ENCODE measurements at places on chromosomes 4 and X. TPM values are rescaled to one million over a fixed set of nuclear protein-coding genes. Genes with fewer than 3 reads are reported as not detected.

Gene MAML3
- 0.44 TPM for total RNA-seq

Gene MGARP
- total RNA-seq, result not detected

Gene INTS6L
- total RNA-seq, result 19.4 TPM

Gene NLRP2B
- not detected for total RNA-seq

Gene PNMA3
- 1.1 TPM for total RNA-seq

DNA sequence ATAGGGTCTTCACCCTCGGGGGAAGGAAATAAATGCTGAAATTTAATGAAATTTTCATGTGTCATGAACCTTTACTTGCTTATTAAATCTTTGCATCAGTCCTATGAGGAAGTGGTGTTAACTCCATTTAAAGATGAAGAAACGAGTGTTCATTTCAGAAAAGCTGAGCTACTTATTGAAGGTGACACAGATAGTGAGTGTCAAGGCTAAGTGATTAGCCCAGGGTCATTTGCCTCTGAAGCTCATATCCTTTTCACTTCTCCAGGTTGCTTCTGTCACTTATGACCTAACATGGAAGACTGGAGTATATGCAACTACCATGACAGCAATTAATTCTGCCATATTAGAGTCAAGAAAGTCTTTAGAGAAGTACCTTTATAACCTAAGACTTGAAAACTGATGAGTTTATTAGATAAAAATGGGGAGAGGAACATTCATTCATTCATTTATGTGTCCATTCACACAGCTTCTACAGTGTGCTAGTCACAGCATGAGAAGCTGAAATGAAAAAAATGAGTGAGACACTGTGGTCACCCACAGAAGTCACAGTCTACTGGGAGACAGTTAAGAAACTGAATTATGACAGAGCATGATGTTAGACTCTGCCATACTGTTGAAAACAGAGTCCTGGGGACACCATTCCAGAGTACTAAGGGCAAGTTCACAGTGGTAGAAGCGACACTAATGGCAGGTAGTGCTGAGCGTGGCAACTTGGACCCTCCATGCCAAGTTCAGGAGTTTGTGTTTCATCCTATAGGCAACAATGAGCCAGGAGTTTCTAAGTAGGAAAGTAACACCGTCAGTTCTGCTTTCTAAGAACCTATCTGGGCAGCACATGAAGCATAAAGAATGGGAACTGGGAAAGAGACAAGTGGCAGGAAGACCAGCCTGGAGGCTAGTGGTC is 21.3 kb downstream of the ALPK1 start:
- DNase-seq, result no peak
- H3K27me3 ChIP-seq, result no peaks in the 10 kb centered on the region
- H3K36me3 ChIP-seq, result no peaks in the 10 kb centered on the region
- H3K4me1 ChIP-seq, result peaks cover 4% of the 10 kb centered on the region
- H3K4me3 ChIP-seq, result no peak overlapping the region

DNA sequence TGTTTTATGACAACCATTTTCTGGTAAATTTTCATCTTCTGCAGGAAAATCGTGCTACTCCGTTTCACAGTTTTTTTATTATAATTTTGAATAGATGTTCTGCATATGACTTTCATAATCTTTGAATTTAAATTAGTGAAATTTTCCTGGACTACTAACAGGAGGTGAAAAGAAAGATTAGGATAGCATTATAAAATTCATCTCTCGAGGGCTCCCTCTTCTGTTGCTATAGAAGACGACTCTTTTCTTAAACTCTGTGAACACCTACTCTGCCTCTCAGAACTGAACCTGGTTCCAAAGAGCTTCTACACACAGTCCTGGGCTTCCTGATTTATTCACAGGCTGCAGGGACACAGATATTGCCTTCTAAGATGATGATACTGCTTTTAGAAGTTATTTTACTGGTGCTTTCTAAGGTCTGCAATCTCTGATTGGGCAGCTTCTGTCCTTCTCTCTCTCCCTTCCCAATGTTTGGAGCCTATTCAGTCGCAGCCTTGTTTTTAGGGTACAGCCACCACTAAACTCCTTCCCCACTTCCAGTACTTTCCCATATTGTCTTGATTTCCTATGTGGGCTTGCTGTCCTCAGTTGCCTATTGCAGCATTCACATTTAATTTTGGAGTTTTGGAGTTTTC is 10.1 kb upstream of the SAP30 start:
- no peak overlapping the region for H3K4me3 ChIP-seq
- no peak overlapping the region for H3K27ac ChIP-seq
- no peaks in the 10 kb centered on the region for H3K27me3 ChIP-seq
- peaks cover 3% of the 10 kb centered on the region for H3K4me1 ChIP-seq
- DNase-seq, result no peak
- no peaks in the 10 kb centered on the region for H3K36me3 ChIP-seq

GRCh38 chrX:125382889-125383288 is 63.2 kb downstream of the TEX13C start:
- H3K4me1 ChIP-seq, result no peaks in the 10 kb centered on the region
- no peak overlapping the region for H3K4me3 ChIP-seq
- H3K36me3 ChIP-seq, result no peaks in the 10 kb centered on the region
- no peaks in the 10 kb centered on the region for H3K27me3 ChIP-seq

DNA sequence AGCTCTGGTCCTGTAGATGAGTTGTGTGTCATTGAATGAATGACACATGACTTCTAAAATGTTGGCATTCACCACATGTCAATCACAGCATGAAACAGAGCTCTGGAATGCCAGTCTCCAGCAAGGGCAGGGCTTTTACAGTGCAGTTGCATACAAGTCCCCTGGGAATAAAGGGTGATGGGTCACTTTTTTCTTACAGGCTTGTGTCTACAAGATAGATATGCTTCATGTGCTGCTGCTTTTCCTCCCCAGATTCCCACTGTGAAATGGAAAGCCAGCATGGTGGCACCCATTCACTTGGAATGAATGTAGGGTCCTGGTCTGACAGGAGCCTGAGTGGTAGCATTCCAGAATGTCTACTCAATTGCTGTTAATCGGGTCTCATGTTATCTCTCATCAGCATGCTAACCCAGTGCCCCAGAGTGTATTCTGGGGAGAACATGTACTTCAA is 159.1 kb upstream of the KIT start:
- DNase-seq, result no peak
- H3K4me3 ChIP-seq, result no peak overlapping the region
- no peaks in the 10 kb centered on the region for H3K4me1 ChIP-seq
- no peaks in the 10 kb centered on the region for H3K36me3 ChIP-seq

- H3K27me3 ChIP-seq, result no peaks in the 10 kb centered on the region
- H3K4me3 ChIP-seq, result no peak overlapping the region
- H3K27ac ChIP-seq, result no peak overlapping the region
Measured at GRCh38 chrX:40207626-40208025, 109.9 kb upstream of the BCOR start.

DNA sequence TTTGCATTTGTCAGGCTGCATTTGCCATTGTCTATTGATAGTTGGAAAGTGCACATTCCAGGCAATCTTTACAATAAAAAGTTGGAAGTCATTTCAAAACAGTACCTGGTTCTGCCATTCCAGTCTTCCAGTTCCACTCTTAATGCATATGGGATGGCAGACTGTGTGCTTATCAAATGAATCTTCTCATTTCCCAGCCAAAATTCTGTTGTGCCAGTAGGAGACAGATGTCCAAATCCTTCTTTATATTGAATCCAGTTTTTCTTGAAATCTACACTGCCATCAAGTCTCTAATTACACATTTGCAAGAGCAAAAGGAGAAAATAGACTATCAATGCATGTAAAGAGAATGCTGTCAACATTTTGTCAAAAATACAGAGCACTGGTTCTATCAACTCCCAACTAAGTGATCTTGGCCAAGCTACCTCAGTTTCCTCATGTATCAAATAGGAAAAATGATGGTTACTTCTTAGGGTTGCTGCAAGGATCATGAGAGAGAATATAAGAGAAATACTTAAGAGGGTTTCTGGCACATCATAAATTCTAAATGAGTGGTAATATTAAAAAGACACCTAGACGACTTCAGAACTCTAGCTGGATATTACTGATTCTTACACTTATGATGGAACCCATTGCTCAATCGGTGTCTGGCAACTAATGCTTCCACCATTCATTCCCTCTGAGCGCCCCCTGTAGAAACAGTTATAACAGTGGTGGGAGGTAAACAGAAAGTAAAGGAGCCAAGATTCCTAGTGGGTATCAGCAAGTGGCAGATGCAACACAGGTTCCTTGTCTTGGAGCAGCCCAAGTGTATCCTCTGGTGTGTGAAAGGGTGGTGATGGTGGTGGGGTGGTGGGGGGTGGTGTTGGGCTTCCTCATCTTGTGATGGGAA is 3.8 kb downstream of the FGG start:
- H3K4me1 ChIP-seq, result no peaks in the 10 kb centered on the region
- H3K27me3 ChIP-seq, result peaks cover 7% of the 10 kb centered on the region
- no peak overlapping the region for H3K27ac ChIP-seq
- H3K36me3 ChIP-seq, result no peaks in the 10 kb centered on the region
- no peak for DNase-seq

DNA sequence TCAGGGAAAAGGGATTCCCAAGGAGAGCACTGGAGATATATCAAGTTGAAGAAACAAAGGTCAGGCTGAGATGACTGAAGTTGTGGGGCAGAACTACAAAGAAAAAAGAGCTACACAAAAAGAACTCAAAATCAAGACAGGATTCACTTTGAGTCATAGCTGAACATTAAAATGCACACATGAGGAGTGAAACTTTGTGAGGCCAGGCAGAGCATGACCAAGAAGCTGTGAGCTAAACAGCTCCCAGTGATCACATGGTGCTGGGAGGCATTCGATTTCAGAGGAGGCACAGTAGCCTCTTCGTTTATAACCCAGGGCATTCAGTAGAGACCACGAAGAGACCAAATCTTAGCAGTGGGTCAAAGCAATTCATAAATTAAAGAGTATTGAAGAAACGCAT is 145.3 kb downstream of the ATRX start:
- no peaks in the 10 kb centered on the region for H3K4me1 ChIP-seq
- H3K27me3 ChIP-seq, result no peaks in the 10 kb centered on the region
- H3K36me3 ChIP-seq, result peaks cover 21% of the 10 kb centered on the region
- no peak for DNase-seq
- no peak overlapping the region for H3K27ac ChIP-seq

DNA sequence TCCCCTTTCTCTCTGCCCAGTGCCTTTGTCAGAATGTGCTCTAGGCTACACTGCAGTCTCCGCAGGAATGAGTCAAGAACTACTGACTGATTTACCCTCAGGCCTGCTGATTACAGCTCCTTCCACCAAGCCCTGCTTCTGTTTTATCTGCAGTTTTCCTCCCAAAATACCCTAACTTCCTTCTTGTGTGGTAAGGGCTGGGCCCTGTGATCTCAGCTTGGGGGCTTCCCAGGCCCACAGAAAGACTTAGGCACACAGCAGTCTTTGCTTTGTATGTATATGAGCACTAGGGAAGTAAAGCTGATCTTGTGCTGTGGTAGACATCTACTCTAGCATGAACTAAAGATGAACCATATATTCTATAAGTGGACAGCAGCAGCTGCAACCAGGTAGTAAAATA is 18.8 kb downstream of the PAK3 start:
- no peaks in the 10 kb centered on the region for H3K27me3 ChIP-seq
- no peaks in the 10 kb centered on the region for H3K4me1 ChIP-seq
- no peak overlapping the region for H3K27ac ChIP-seq

GRCh38 chr4:165994701-165995100 is 121.7 kb downstream of the TLL1 start:
- H3K36me3 ChIP-seq, result no peaks in the 10 kb centered on the region
- no peaks in the 10 kb centered on the region for H3K4me1 ChIP-seq
- H3K27ac ChIP-seq, result no peak overlapping the region
- H3K4me3 ChIP-seq, result no peak overlapping the region

GRCh38 chr4:125961626-125962025 is 646.9 kb downstream of the FAT4 start:
- H3K4me3 ChIP-seq, result no peak overlapping the region
- H3K36me3 ChIP-seq, result no peaks in the 10 kb centered on the region
- no peak for DNase-seq
- H3K4me1 ChIP-seq, result no peaks in the 10 kb centered on the region
- no peak overlapping the region for H3K27ac ChIP-seq

GRCh38 chr4:98026362-98026761 is 116.9 kb downstream of the STPG2 start:
- H3K4me1 ChIP-seq, result no peaks in the 10 kb centered on the region
- H3K27ac ChIP-seq, result no peak overlapping the region
- no peak overlapping the region for H3K4me3 ChIP-seq
- no peaks in the 10 kb centered on the region for H3K36me3 ChIP-seq

- H3K4me3 ChIP-seq, result no peak overlapping the region
- H3K27me3 ChIP-seq, result no peaks in the 10 kb centered on the region
- no peak for DNase-seq
- peaks cover 26% of the 10 kb centered on the region for H3K4me1 ChIP-seq
- H3K27ac ChIP-seq, result peak overlapping the region; percentile 10
Measured at GRCh38 chr4:17812801-17813200, 2.0 kb downstream of the NCAPG start.

DNA sequence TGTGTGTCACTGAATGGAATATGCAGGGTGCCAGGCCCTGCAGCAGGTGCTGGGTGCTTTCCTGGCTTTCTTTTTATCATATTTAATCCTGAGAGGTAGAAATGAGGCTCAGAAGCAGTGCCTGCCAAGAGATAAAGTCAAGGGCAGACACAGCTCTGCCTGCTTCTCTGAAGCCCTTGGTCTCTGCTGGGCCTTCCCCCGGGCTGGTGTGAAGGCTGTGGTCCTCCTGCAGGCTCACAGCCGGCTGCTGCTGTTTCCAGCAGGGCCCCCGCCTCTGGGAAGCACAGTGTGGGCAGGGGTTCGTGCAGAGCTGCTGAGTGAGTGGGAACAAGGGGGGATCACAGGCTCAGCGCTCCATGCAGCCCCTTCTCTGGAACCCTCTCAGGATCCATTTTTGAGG is 49.6 kb downstream of the TBC1D14 start:
- no peaks in the 10 kb centered on the region for H3K36me3 ChIP-seq
- no peak overlapping the region for H3K27ac ChIP-seq
- no peak for DNase-seq
- H3K27me3 ChIP-seq, result no peaks in the 10 kb centered on the region

GRCh38 chr4:14985161-14985560 is 17.1 kb upstream of the CPEB2 start:
- no peaks in the 10 kb centered on the region for H3K36me3 ChIP-seq
- no peaks in the 10 kb centered on the region for H3K27me3 ChIP-seq
- no peak for DNase-seq
- no peaks in the 10 kb centered on the region for H3K4me1 ChIP-seq

GRCh38 chr4:152352215-152352614 is 183.7 kb downstream of the FBXW7 start:
- no peaks in the 10 kb centered on the region for H3K36me3 ChIP-seq
- no peak for DNase-seq
- no peak overlapping the region for H3K27ac ChIP-seq

DNA sequence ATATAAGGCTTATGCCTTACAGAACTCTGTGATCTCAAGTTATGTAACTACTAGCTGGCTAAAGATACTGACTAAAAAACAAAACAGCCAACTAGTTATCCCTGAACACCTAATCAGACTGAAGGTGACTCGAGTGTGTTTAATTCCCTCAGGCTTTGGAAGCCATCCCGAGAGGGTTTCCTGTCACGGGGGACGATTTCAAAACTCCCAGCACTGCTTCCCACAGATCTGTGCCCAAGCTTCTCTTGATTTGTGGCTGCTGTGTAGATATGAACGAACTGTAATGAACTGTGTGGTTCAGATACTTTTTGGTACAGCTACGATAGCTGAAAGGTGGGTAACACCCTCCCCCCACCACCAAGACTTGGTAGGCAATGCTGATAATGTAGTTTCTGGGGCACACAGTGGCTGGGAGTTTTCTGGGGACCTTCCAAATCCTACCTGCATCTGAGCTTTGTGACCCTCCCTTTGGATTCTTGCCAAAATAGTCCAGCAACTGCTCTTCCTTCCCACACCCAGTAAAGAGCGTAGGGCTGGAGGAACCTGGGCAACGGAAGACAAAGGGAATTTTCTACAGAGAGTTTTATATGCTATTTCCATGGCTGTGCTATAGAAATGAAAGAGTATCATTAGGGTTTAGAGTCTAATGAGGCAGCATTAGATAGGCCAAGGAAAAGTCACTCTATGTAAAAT is 148.8 kb downstream of the MGST2 start:
- no peak overlapping the region for H3K4me3 ChIP-seq
- no peak overlapping the region for H3K27ac ChIP-seq
- no peak for DNase-seq
- no peaks in the 10 kb centered on the region for H3K27me3 ChIP-seq
